ENCODE measurements at places on chromosomes 3 and 15.

DNA sequence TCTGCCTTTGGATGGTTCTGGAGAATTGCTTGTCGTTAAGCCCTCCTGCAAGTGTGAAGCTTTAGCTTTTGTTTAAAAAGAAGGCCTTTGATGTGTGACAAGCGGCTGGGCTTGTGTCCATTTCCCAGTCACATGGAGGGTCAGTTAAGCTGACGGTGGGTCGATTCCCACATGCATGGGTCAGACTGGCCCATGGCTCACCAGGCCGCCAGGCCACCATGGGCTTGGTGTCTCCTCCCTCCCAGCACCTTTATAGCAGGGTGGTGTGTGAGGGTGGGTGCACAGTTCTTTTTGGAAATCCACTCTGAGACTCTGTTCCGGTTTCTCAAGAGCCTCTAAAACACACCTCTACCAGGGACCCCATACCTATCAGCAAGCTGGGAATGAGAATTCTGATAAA, 67.2 kb downstream of the SCN5A start:
- no peak for DNase-seq

DNA sequence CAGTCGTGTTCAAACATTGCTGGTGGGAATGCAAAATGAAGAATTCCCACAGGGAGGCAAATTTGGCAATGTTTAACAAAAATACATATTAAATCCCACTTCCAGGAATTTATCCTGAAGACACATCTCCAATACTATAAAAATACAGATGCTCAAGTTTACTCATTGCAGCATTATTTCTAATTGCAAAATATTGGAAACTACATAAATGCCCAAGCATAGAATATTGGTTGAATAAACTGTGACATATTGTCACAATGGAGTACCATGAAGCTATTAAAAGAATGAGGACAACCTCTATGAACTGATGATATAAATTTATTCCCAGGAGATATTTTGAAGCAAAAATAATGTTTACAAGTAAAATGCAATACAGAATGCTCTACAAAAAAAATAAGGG, 49.7 kb upstream of the UBE2E2 start:
- DNase-seq = no peak

- no peak for DNase-seq
Measured at GRCh38 chr3:16053794-16054193, 120.7 kb upstream of the GALNT15 start.

DNA sequence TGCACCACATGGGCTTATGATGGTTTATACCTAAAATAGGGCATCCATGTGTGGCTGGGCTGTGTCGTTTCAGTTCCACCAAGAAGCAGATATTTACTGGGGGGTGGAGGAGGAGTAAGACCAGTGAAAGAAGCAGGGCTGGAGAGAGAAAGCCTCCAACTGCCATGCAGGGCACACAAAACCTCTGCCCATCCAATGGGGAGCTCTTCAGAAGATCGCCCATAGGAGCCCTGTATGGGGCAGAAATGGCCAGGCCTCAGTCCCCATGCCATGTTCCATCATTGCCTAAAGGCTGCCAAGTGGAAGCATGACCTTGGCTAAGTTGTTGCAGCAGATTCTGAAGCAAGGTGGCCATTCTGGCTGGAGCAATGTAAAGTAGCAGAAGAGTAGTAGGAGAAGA, 277.0 kb downstream of the MEX3B start:
- no peak for DNase-seq

DNA sequence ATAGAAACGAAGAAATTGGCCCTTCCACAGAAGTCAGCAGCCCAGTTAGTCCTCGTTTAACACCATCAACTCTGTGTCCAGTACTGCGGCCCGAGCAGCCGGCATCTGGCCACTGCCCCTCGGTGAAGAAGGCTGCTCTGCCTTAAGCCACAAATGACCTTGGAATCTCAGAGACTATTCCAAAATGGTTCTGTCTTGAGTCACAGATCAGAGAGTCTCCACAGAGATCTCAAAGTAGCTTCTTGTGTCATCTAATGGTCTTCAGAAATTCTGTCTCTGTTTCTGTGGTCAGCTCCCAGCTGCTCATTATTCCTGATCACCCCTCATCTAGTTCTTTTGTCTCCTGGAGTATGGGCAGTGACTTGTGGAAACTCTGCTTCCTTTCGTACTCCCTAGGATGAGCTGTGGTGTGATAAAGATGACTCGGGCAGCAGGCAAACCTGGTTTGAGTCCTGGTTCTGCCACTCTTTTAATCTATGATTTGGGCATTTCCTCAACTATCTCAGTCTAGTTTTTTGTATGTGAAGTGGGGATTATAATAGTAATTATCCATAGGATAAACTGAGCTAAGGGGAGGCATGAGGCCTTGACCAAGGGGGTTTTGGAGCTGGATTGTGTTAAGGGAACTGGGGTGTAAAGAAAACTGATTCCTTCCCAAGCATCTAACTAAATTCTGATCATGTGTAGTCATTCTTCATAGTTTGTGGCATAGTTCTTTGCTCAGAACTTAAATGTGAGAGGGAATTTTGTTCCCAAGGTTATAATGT, 22.6 kb downstream of the CRTC3 start:
- DNase-seq = no peak

DNA sequence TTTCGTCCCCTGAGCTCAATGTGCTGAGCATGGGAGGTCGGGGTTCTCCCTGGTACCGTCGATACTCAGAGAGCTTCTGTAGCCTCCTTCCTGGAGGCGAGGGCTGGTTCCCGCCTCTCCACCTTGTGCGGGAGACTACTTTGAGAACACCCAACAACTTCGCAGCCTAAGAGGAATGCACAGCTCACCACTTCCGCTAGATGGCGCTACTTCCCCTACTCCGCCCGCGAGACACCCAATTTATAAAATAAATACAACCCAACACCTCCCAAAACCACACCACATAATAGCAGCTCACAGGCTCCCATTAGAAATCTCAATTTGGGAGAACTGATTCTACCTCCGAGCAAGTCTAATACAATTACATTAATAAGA, 1.2 kb downstream of the RGMA start:
- no peak for DNase-seq

DNA sequence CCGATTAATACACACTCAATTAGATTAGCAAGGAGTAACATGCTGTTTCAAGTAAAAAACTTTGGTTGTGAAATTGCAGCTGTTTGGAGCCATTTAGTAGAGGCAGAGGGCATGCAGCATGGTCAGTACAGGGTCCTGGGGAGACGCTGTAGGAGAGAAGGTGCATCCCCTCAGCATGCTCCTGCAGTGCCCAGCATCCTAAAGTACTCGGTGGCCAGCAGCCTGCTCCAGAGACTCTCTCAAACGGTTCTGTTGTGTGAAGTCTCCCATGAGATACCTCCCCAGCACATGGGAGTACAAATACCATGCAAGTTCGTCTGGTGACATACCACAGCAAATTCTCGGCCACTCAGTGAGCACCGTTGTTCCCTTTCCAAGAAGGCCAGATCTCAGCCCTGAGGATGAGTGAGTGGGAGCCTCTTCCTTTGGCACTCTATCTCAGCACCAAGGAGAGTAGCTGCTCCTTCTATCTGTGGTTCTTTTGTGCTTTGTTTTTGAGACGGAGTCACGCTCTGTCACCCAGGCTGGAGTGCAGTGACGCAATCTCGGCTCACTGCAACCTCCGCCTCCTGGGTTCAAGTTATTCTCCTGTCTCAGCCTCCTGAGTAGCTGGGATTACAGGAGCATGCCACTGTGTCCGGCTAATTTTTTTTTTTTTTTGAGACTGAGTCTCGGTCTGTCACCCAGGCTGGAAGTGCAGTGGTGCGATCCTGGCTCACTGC, 72.7 kb downstream of the TJP1 start:
- no peak for DNase-seq

GRCh38 chr3:52022323-52023100, 26.8 kb upstream of the RPL29 start:
- DNase-seq = no peak

- no peak for DNase-seq
Measured at GRCh38 chr15:60386615-60387014, 11.2 kb downstream of the ANXA2 start.

DNA sequence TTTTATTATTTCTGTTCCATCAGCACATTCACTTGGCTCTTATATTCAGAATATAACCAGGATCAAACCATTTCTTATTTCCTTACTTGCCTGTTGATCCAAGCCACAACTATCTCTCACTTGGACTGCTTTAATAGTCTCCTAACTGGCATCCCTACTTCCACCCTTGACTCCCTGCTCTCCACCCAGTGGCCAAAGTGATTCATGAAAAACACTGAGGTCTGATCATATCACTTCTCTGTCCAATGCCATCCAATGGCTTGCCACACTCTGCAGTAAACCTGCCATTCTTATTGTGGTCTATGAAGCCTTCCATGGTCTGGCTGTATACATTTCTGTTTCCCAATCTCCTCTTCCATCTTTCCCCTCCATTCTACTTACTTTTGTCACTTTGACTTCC, 576.1 kb downstream of the PDCD6IP start:
- no peak for DNase-seq

DNA sequence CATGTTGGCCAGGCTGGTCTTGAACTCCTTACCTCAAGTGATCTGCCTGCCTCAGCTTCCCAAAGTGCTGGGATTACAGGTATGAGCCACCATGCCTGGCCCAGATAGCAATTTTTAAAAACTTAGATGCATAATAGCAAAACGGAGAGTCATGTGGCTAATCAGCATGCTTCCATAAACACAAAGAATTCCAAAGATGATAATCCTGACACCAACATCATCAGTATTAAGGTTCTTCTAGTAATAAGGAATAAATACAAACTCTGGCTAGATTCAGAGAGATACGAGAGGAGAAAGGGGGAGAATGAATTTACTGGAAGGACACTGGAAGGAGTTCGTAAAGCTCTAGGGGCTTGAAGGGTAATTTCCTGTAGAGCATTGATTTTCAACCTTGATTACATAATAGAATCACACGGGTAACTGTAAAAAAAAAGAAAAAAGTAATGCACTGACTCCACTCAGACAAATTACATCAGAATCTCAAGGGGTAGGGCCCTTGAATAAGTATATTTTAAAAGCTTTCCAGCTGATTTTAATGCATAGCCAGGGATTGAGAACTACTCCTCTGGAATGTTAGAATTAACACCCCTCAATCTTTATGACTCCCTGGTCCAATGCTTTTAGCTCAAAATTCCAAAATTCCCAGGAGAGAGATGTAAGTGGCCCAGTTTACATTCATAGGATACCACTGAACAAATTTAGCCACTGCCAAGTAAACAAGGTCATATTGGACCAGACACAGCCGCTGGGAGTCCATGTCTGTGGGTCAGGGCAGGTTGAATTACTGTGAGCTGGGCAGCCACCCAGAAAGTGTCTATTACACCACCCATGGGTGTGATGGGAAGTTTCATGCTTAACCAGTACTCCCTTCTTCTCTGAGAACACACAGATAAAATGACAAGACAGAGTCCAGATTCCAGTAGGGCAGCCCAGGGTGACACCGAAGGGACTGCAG, 243.9 kb downstream of the TBL1XR1 start:
- DNase-seq = no peak

DNA sequence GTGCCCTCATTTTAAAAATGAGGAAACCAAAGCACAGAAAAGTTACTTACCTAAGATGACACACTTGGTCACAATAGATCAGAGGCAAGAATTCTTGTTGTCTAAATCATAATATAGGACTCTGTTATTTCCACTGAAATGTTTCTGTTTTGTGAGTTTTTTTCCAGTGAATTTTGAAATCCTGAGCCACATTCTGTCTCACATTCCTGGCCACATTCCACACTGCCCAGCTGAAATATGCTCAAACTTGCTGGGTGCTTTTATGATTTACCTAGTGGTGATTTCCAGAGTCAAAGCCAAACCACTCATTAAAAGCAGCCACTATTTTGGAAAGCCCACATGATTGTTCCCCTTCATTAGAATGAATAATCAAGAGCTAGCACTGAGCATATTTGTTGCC, 82.3 kb upstream of the NPHP3 start:
- no peak for DNase-seq

DNA sequence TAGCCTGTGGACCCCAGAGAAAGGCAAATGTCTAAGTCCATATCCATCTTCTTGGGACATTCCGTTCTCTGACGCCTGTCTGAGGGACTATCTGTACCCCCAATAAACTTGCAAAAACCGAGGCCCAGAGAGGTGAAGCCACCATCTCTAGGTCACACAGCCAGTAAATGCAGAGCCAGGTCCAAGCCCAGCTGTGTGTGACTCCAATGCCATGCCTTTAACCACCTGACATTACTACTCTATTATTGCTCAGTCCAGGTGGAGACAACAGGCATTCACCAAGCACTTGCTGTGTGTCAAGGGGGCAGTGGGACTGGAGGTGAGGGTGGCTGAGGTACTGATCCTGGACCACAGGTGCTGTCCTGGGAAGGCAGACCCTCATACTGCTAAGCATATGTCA, 25.4 kb downstream of the CYP8B1 start:
- DNase-seq = no peak

GRCh38 chr3:104108522-104108921, 1258.2 kb upstream of the ALCAM start:
- no peak for DNase-seq

- DNase-seq = no peak
Measured at GRCh38 chr3:182682263-182683241, 110.8 kb upstream of the ATP11B start.

GRCh38 chr15:95286352-95286880, 1044.1 kb upstream of the NR2F2 start:
- no peak for DNase-seq

GRCh38 chr3:47930979-47931378, 85.2 kb downstream of the MAP4 start:
- DNase-seq = no peak

GRCh38 chr15:85137489-85138168, 156.0 kb downstream of the PDE8A start:
- no peak for DNase-seq

DNA sequence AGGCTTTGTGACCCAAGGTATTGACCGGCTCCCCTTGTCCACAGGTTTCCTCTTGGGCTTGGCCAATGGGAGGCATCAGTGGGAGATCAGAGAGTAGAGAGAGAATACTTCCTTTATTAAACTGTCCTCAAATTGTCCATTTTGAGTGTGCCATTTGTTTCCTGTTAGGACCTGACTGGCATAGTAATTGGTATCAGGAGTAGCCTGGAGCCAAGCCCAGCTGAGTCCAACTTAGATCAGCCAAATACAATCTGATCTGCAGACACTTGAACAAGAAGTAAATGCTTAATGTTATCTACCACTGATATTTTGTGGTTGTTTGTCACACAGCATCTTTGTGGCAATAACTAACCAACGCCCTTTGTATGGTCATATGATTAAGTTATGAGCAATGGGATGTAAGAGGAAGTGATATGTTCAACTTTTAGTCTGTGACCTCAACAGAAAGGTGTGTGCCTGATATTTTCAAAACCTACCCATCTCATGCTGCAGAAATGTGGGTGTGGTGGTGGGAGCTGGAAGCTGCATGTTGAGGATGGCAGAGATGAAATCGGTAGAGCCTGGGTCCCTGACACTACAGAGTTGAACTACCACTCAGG, 13.3 kb downstream of the MYD88 start:
- no peak for DNase-seq

All from cortex of kidney (tissue), 1 donor.